ENCODE measurements at places on chromosomes 1 and 21.

DNA sequence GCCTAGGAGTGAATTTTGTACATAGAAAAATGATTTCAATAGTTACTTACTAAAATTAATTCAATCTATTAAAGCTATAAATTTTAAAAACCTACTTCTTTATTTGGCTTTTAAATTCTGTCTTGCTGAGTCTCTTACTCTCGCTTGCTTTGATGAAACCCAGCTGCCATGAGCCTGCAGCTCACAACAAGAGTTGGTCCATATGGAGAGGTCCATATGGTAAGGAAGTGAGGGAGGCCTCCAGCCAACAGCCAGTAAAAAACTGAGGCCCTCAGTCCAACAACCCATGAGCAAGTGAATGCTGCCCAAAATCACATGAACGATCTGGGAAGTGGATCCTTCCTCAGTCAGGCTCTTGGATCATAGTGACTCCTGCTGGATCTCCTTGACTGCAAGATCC is 89.9 kb upstream of the CXADR start:
- no peak for DNase-seq

DNA sequence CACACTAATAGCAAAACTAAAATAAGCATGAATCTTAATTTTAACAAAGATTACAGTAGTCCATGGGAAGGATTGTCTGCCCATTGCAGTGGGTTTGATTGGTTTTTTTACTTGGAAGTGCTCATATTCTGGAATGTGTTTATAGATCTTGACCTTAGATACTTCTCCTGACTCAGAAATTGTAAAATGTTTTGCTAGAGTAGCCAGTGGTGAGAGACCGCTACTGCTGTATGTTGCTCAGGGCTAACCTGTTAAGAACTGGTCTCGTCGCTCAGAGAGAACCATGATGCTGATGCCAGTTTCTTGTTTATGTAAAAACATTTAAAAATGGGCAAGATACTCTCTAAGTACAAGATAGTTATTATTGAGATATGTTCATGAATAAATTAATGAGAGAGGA is 99.9 kb downstream of the ROR1 start:
- no peak for DNase-seq

DNA sequence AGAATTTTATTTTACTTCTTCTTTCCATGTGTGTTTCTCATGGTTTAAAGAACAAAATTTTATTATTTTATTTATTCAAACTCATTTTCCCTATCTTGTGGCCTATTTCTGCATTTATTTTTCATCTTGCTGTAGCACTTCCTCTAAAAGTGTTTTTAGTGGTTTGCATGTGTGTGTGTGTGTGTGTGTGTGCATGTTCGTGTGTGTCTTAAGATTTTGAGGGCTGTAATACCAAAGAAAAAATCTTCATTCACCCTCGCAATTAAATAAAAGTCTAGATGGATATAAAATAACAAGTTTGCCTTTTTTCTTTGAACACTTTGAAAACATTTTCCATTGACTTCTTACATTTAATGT is 24.6 kb upstream of the FCRL3 start:
- no peak for DNase-seq

DNA sequence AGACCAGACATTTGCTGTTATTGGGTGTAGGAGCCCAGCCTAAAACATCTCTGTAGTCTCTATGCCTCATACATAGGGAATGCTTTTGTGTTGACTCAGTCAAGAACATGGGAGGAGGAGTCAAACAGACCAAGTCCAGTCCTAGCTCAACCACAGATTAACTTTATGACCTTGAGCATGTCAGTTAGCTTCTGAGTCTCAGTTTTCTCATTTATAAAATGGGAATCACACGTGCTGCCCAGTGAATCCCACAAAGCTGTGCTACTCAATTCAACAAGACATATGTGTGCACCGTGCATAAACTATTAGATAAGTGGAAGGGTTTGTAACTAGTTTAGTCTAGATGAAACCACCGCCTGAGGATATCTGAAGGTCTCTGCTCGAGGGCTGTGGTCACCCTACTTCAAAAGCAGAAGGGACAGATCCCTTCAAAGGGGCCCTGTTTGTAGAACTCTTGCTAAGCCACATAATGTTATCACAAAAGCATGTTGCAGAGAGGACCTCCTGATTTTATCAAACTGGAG is 109.5 kb upstream of the NFIA start:
- DNase-seq, result no peak

DNA sequence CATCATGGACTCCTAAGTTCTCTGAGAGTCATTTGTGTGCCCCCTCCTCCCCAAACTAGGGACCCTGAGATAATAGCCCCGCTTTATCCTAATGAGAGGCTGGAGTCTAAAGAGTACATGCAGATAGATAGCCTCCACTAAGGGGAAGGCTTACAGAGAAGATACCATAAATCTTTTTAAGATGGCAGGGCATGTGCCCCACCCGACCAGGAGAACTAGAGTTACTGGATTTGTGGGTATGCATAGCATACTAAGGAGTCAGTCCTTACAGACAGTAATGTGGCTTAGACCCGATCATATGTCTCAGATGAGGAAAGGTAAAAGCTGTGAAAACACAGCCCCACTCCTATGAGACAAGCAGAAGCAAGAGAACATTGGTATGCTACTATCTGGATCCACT is 25.7 kb upstream of the PKN2 start:
- DNase-seq, result no peak

GRCh38 chr1:3351449-3352298 is 102.8 kb upstream of the ARHGEF16 start:
- DNase-seq, result no peak

- peak; percentile 76 for DNase-seq
Measured at GRCh38 chr1:32249831-32250525, 1.1 kb upstream of the LCK start.

GRCh38 chr1:60589916-60590315 is 492.4 kb upstream of the NFIA start:
- no peak for DNase-seq

GRCh38 chr1:168708698-168709404 is 20.2 kb downstream of the DPT start:
- no peak for DNase-seq

DNA sequence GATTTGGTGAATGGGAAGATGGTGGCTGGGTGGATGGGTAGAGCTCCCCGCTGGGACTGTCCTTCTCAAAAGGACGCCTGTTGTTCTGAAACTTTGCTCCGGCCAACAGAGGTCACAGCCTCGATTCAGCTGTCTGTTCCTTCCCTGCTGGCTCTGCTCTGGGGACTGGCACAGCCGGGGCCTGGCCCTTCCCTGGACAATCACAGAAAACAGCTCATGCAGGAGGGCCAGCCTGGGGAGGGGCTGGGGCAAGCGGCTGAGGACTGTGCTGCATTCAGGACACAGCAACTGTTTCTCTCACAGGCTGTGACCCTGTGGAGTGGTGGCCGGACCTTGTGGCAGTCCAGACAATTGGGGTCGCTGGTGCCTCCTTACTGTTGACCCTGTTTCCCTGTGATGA is 110.7 kb upstream of the TMEM51 start:
- DNase-seq, result no peak

DNA sequence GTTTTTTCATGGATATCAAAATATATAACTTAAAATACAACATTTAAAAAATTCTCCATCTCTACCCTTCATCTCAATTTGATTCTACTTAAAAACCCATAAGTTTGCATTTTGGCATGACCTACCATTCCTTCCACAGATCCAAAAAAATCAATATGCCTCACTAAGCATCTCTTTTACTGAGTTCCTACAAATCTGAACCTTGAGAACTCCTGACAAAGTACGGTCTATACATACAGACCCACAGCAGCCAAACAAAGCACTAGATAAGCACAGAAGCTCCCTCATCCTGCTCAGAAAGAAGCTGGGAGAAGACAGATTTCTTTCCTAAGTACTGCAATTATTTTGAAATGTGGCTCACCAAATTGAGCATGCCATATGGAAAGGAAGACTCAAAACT is 167.5 kb downstream of the KCNT2 start:
- no peak for DNase-seq

DNA sequence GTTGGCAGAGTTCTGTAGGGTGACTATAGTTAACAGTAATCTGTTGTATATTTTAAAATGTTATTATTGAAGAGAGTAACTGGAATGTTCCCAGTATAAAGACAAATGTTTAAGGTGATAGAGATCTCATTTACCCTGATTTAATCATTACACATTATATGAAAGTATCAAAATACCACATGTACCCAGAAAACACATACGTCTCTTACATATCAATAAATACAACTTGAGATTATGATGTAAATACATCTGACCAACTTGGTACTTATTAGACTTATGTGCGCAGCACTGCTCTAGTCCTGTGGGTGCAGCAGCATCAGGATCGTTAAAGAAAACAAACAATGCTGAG is 670 bp upstream of the PARK7 start:
- no peak for DNase-seq

- no peak for DNase-seq
Measured at GRCh38 chr1:231964961-231965360, 338.4 kb downstream of the DISC1 start.

GRCh38 chr1:27934818-27935549 is at the start of gene SMPDL3B:
TSS of gene SMPDL3B (plus strand) at chr1:27935000. CDS start at chr1:27935184, 184 bp downstream.
- no peak for DNase-seq

DNA sequence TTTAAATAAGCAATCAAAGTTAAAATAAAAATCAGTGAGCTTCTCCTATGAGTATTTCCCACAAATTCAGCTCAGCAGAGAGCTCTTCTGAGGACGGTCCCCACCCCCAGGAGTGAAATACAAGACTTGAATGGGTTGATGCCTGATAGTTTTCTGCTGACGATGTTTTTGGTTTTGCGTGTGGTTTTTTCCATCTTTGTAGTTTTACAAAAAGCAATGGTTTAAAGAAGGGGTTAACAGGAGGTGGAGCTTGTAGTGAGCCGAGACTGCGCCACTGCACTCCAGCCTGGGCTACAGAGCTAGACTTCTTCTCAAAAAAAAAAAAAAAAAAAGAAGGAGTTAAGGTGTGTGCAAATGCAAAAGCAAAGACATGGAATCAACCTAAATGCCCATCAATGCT is 171.7 kb upstream of the COA6 start:
- DNase-seq, result no peak

DNA sequence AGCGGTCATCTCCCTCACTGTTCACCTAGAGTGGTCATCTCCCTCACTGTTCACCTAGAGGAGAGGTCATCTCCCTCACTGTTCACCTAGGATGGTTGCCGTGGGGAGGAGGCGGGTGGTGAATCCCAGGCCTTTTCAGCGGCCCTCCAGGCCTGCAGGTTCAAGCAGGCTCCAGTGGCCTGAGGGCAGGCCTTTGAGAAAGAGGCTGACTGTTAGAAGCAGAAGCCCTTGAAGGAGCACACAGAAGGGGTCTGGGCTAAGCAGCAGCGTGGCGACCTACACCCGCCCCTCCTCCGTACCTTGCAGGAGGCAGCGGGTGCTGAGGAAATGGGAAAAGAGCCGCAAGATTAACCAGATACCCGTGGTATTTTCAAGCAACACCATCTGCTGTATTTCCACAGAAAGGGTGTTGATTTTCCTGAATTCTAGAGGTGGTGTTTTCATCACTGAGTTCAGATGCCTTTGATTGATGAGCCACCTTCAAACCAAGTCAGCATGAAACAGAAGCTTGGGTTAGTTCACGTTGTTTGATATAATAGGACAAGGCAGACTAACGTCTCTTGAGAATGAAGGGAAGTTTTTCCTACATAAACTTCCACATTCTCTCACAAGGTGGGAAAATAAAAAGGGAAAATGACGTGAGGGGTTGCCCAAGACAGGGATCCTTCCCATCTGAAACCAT is 289.5 kb downstream of the KIF26B start:
- no peak for DNase-seq

GRCh38 chr1:24300971-24301784 is 18.0 kb upstream of the GRHL3 start:
- DNase-seq, result no peak

DNA sequence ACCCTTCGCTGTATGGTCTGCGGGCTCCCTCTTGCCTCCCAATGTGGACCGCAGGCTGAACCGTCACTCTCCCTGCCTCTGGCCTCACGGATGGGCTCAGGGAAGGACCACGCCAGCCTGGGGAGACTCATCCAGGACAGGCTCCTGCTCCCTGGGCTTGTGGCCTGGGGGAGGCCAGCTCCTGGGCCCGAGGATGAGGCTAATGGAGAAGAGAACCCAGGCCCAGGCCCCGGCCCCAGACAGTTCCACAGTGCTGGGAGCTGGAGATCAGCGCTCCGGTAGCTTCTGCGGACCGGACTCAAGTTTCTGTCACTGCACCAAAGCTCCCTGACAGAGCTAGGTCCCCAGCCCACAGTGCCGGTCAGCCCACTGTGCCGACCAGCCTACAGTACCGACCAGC is 13.4 kb upstream of the PLEKHG5 start:
- no peak for DNase-seq

- DNase-seq, result no peak
Measured at GRCh38 chr1:40976952-40977690, 2.4 kb upstream of the CTPS1 start.

DNA sequence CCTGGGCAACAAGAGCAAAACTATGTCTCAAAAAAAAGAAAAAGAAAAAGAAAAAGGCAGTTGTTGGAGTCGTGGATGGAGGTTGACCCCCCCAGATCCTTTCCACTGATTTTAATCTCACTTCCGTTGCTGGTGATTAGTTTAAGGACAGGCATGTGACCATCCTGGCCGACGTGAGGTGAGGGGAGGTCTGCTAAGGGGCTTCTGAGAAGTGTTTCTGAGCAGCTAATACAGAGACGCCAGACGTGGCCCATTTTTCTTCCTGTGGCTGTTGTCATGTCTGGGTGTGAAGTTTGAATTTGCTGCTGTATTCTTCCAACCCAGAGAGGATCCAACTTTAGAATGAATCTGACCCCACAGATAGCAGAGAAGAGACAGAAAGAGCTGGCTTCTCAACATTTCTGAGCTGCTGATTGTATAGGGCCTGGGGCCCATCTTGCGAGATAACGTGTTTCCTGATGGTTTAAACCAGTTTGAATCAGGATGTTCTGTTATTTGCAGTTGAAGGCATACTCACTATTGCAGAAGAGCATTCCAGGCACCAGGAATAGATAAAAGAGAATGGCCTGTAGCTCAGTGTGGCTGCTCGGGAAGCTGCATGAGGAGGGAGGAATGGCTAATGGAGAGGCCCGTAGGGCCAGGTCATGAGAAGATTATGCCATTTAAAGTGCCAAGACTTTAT is 22.8 kb upstream of the SSBP3 start:
- DNase-seq, result no peak

GRCh38 chr1:46194641-46195193 is 3.5 kb downstream of the POMGNT1 start:
- DNase-seq, result no peak

GRCh38 chr1:30885570-30886522 is 22.7 kb downstream of the SDC3 start:
- no peak for DNase-seq

DNA sequence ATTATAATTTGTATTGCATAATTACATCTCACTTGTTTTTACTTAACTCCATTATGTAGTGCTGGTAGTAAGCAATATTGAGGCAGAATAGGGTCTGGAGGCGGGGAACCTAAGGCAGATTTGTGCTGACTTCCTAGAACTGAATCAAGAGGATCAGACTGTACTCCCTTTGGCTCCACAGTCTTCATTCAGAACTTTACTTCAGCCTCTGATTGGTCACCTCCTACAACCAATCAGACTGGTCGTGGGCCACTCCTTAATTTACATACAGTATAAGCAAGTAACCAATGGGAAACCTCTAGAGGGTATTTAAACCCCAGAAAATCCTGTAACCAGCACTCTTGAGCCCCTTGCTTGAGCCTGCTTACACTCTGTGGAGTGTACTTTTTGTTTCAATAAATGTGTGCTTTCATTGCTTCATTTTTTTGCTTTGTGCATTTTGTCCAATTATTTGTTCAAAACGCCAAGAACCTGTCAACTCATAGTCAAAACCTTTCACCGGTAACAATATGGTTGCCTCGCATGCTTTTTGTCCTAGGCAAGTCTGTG is 31.6 kb downstream of the ZBTB8OS start:
- no peak for DNase-seq

GRCh38 chr1:113073479-113073950 is 517 bp downstream of the LRIG2 start:
- no peak for DNase-seq

GRCh38 chr1:23477359-23478144 is 6.4 kb downstream of the ASAP3 start:
- no peak for DNase-seq

All from T-helper 1 cell (primary cell).